ENCODE measurements at places on chromosomes 6 and 20.

- no peak for DNase-seq
- H3K36me3 ChIP-seq, result no peaks in the 10 kb centered on the region
- H3K4me1 ChIP-seq, result no peaks in the 10 kb centered on the region
- no peak overlapping the region for H3K27ac ChIP-seq
- H3K27me3 ChIP-seq, result no peaks in the 10 kb centered on the region
- H3K4me3 ChIP-seq, result no peak overlapping the region
These were observed 152.8 kb downstream of the TAF4 start for GRCh38 chr20:61912665-61913422.

DNA sequence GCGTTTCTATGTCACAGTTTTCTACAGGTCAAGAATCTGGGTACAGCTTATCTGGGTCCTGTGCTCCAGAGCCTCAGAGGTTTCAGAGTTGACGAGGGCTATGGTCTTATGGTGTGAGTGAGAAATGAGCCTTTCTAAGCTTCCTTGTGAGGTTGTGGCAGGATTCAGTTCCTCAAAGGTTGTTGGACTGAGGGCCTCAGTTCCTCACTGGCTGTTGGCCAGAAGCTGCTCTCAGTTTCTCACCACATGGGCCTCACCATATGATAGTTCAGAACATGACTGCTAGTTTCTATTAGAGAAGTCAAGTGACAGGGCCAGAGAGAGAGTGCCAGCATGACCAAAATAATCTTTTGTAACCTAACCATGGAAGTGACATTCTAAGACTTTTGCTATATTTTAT lies 96.1 kb downstream of the NUS1 start:
- no peak for DNase-seq
- H3K27ac ChIP-seq, result no peak overlapping the region
- H3K4me1 ChIP-seq, result no peaks in the 10 kb centered on the region
- H3K4me3 ChIP-seq, result no peak overlapping the region
- no peaks in the 10 kb centered on the region for H3K27me3 ChIP-seq

GRCh38 chr6:20028143-20028542 lies 184.1 kb downstream of the MBOAT1 start:
- no peaks in the 10 kb centered on the region for H3K36me3 ChIP-seq
- H3K4me1 ChIP-seq, result no peaks in the 10 kb centered on the region
- no peak overlapping the region for H3K4me3 ChIP-seq
- H3K27me3 ChIP-seq, result no peaks in the 10 kb centered on the region

DNA sequence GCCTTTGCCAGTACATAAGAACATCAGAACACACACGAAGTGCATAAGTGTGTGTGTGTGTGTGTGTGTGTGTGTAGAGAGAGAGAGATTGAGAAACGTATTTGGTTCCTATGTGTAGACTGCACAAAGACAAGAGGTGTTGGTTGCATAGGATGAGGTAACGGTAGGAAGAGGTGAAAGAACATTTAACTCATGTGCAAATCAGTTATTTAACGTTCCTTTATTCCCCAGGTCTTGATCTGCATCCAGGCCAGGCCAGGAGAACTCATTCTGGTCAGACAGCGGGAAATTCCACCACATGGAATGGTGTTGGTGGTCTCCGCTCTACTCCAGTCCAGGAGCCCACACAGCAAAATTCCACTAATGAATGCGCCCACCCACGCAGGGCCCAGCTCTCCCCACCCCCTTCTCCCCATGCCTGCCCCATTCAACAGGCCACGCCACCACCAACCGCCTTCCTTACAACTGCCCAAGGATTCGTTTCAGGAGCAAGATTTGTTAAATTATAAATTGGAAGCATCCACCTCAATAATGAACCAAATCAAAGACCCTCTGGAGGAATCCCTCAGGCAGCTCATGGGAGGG lies 86.8 kb downstream of the CLIC5 start:
- H3K27ac ChIP-seq, result no peak overlapping the region
- H3K36me3 ChIP-seq, result no peaks in the 10 kb centered on the region
- H3K27me3 ChIP-seq, result no peaks in the 10 kb centered on the region
- H3K4me3 ChIP-seq, result no peak overlapping the region
- H3K4me1 ChIP-seq, result no peaks in the 10 kb centered on the region

DNA sequence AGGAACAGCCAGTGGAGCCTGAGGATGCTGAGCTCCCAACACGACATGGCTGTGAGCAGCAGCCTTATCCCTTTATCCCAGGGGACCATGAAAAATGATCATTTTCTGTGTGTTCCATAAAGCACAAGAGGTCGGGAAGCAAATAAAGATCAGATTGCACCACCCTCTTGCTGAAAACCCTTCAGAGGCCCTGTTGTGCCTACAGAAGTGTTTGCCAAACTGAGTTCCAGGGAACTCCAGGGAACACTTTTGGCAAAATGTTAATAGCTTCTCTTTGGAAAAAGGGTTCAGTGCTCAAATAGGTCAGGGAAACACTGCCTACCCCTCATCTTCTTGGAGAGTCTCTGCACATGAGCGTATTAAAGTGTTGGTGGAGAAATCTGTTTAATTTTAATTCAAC lies 24.4 kb downstream of the ARMC2 start:
- no peaks in the 10 kb centered on the region for H3K27me3 ChIP-seq
- DNase-seq, result no peak
- H3K4me1 ChIP-seq, result no peaks in the 10 kb centered on the region
- no peaks in the 10 kb centered on the region for H3K36me3 ChIP-seq
- H3K27ac ChIP-seq, result no peak overlapping the region

- H3K4me3 ChIP-seq, result no peak overlapping the region
- no peaks in the 10 kb centered on the region for H3K27me3 ChIP-seq
- DNase-seq, result no peak
- H3K4me1 ChIP-seq, result no peaks in the 10 kb centered on the region
- no peak overlapping the region for H3K27ac ChIP-seq
These were observed 93.7 kb downstream of the ZFAND3 start for GRCh38 chr6:37913210-37913609.

GRCh38 chr20:63328718-63329275 lies 32.4 kb downstream of the CHRNA4 start:
- no peak for DNase-seq
- H3K4me1 ChIP-seq, result no peaks in the 10 kb centered on the region
- H3K4me3 ChIP-seq, result no peak overlapping the region
- H3K36me3 ChIP-seq, result no peaks in the 10 kb centered on the region
- no peaks in the 10 kb centered on the region for H3K27me3 ChIP-seq

- DNase-seq, result no peak
- no peaks in the 10 kb centered on the region for H3K36me3 ChIP-seq
- H3K4me1 ChIP-seq, result no peaks in the 10 kb centered on the region
- no peak overlapping the region for H3K27ac ChIP-seq
These were observed 413.4 kb upstream of the SOX4 start for GRCh38 chr6:21180155-21180554.

DNA sequence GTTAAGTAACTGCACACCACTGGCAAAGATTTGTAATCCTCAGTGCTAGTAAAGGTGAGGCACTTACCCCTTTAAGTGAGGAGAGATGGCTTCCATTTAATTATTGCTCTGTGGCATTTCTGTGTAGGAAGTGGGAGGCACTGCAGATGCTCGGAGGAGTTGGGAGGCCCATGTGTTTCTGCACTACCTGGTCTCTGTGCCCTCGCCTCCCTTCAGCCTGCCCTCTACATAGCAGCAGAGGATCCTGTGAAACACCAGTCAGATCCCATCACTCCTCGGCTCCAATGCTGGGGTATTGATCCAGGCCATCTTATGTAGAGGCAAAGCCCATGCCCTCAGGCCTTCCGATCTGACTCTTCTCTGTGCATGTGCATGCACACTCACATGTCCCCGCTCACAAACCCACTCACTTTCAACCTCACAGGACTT lies 67.0 kb downstream of the SLX4IP start:
- H3K27ac ChIP-seq, result no peak overlapping the region
- no peaks in the 10 kb centered on the region for H3K27me3 ChIP-seq
- H3K4me3 ChIP-seq, result no peak overlapping the region
- DNase-seq, result no peak
- H3K4me1 ChIP-seq, result peaks cover 6% of the 10 kb centered on the region

DNA sequence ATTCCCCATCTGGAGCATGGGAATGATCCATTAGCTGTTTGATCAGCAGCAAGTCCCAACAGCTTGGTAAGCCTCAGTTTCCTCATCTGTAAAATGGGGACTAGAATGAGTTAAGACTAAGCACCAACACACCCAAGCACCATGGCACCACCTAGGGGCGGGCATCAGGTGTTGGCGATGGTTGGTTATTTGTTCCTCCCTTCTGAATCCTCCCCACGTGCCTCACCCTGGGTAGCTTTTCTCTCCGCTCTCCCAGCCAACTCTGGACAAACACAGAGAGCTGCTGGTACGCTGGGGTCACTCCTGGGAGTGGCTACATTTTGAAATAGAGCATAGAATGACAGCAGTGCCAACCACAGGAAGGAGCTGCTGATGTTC lies 13.3 kb upstream of the ITPR3 start:
- H3K27ac ChIP-seq, result no peak overlapping the region
- peaks cover 2% of the 10 kb centered on the region for H3K4me1 ChIP-seq
- DNase-seq, result peak; percentile 42
- H3K27me3 ChIP-seq, result no peaks in the 10 kb centered on the region
- H3K36me3 ChIP-seq, result no peaks in the 10 kb centered on the region
- no peak overlapping the region for H3K4me3 ChIP-seq

DNA sequence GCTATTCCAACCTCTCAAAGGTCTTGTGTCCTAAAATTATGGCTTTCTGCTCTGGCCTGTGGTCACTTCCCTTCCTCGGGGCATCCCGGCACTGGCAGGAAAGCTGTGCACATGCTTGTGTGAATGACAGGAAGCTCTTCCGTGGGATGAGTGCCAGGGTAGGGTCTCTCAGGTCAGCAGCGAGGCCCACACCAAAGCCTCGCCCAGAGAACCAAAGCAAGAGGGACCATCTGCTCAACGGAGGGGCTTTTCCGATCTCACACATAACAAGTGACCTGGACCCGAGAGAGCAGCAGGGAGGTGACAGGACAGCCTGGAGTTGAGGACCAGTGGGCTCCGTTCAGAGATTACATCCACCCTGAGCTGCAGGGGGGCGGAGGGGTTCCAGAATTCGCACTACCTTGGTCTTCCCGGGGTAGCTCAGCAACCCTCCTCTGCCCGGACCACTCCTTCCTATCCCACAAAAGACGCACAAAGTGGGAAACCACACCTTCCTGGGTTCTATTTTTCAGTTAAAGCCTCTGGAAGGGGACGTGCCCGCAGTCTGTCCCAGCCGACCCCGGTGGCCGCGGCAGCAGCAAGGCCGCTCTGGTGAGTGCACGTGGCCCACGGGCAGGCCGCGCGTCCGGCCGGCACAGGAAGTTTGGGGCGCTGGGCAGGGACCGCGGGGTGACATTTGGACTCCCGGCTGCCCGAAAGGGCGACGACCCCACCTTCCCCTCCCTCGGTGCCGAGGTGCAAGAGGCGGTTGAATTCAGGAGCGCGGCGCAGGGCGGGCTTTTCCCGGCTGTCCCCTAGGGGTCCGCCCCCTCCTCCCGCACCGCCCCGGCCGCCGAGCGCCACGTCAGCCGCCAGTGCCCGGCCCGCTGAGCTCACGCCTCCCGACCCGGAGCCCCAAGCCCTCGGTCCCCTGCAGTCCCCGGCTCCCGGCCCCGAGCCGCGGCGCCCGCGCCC lies 988 bp downstream of the TXNDC5 start:
- H3K36me3 ChIP-seq, result no peaks in the 10 kb centered on the region
- no peaks in the 10 kb centered on the region for H3K4me1 ChIP-seq
- peak overlapping the region; percentile 47 for H3K4me3 ChIP-seq
- no peaks in the 10 kb centered on the region for H3K27me3 ChIP-seq

DNA sequence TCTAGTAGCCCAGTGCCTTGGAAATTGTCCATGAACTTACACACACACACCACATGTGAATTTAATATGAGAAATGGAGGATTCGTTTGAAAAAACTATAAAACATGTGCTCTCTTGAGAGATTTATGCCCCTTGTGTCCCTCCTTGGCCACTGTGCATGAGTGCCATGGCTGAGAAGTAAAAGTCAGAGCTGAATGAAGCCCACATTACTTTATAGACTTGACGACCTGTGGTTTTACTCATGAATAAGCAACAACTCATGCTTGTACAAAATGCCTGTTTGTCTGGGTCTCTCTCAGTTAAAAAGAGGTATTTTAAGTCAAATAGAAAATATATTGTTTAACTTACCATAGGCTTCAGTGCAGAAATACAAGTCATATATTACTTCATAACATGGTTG lies 102.7 kb downstream of the KCNQ5 start:
- H3K36me3 ChIP-seq, result no peaks in the 10 kb centered on the region
- H3K27ac ChIP-seq, result no peak overlapping the region
- H3K27me3 ChIP-seq, result no peaks in the 10 kb centered on the region
- H3K4me3 ChIP-seq, result no peak overlapping the region

GRCh38 chr20:64236137-64237088 lies 19.1 kb upstream of the PCMTD2 start:
- no peaks in the 10 kb centered on the region for H3K36me3 ChIP-seq
- no peak for DNase-seq
- no peak overlapping the region for H3K27ac ChIP-seq
- H3K4me3 ChIP-seq, result no peak overlapping the region

DNA sequence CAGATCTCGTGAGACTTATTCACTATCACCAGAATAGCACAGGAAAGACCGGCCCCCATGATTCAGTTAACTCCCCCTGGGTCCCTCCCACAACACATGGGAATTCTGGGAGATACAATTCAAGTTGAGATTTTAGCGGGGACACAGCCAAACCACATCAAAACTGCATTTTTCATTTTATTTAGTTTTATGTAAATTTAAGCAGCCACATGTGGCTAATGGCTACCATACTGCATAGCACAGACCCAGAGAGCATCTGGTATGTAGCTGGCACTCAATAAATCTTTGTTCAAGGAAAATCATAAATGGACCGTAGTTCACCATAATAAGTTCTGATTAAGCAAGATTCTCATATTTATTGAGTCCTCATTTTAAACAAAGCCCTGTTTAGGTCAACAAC lies 15.3 kb downstream of the GFOD1 start:
- H3K27me3 ChIP-seq, result no peaks in the 10 kb centered on the region
- DNase-seq, result no peak
- H3K4me3 ChIP-seq, result no peak overlapping the region
- no peaks in the 10 kb centered on the region for H3K36me3 ChIP-seq

GRCh38 chr6:136918706-136919105 lies 3.4 kb upstream of the SLC35D3 start:
- peak; percentile 11 for DNase-seq
- peaks cover 12% of the 10 kb centered on the region for H3K27me3 ChIP-seq
- no peaks in the 10 kb centered on the region for H3K36me3 ChIP-seq
- H3K4me1 ChIP-seq, result no peaks in the 10 kb centered on the region

GRCh38 chr6:34389034-34389433 lies 3.4 kb downstream of the NUDT3 start:
- H3K4me3 ChIP-seq, result no peak overlapping the region
- no peaks in the 10 kb centered on the region for H3K27me3 ChIP-seq
- H3K36me3 ChIP-seq, result no peaks in the 10 kb centered on the region
- H3K4me1 ChIP-seq, result no peaks in the 10 kb centered on the region

DNA sequence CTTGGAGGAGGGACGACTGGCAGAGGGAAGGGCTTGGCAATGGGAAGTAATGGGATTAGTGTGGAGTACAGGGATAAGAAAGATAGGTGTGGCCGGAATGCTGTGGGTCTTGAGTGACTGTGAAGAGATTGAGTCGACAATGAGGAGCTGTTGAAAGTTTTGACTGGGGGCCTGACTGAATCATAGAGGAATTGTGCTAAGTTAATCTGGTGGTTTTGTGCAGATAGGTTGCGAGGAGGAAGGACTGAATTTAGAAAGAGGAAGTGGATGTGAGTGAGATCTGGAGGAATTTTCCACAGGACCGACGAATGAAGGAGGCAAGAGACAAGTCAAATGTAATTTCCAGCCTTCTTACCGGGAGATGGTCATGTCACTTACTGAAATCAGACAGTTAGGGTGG lies 143.9 kb upstream of the RALGAPA2 start:
- no peaks in the 10 kb centered on the region for H3K4me1 ChIP-seq
- H3K4me3 ChIP-seq, result no peak overlapping the region
- DNase-seq, result peak; percentile 41
- no peak overlapping the region for H3K27ac ChIP-seq
- H3K27me3 ChIP-seq, result no peaks in the 10 kb centered on the region

- H3K4me3 ChIP-seq, result no peak overlapping the region
- no peaks in the 10 kb centered on the region for H3K4me1 ChIP-seq
- DNase-seq, result peak; percentile 26
- no peaks in the 10 kb centered on the region for H3K36me3 ChIP-seq
- H3K27ac ChIP-seq, result no peak overlapping the region
- peaks cover 54% of the 10 kb centered on the region for H3K27me3 ChIP-seq
These were observed 7.5 kb upstream of the TBX18 start for GRCh38 chr6:84771756-84772356.

All from mesendoderm (in vitro differentiated cells).